Suppressor macrophage (primary cell): ENCODE measurements at places on chromosomes 5 and 9.

GRCh38 chr5:119288379-119289033, 67.3 kb upstream of the TNFAIP8 start:
- DNase-seq = no peak

DNA sequence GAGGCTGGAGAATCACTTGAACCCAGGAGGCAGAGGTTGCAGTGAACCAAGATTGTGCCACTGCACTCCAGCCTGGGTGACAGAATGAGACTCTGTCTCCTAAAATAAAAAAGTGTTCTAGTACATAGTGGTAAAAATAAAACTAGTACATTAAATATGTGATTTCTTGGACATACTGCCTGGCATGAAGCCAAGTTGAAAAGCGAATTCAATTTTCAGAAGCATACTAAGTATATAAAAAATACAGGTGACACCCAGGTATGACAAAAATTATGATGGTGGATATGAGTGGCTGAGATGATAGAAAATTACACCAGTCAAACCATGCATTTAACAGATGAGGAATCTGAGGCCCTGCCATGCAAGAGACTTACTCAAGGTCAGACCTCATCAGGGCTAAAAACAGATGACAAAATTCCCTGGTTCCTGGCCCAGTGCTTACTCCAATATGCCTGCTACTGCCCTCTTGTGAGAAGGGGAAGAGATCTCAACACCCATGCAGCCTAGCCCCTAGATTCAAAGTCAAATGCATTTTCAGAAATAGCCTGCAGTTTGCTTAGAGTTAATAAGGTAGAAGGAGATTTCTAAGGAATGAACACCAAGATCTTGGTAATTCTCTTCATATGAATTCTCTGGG, 46.6 kb upstream of the GNPDA1 start:
- DNase-seq = peak; percentile 74

- DNase-seq = no peak
Observed at GRCh38 chr9:82968816-82969215, 94.1 kb downstream of the RASEF start.

GRCh38 chr9:70374962-70375618, 39.4 kb downstream of the KLF9 start:
- no peak for DNase-seq

GRCh38 chr9:18601026-18601425, 127.1 kb downstream of the ADAMTSL1 start:
- no peak for DNase-seq

DNA sequence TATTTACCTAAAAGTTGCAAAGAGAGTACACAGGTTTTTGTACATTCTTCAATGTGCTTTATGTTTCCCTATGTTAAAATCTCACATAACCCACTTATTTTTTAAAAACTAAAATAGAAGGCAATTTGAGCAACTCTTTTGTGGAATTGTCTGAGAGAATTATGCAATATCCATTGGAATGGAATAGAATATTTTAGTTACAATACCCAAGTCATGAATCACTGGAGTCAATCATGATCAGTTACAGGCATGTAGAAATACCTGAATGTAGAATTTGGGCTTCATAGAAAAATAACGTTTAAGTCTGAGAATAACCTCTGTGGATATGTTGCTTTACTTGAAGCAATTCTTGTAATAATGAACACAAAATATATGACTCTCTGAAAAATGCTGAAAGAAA, 143.3 kb downstream of the FGF10 start:
- no peak for DNase-seq

DNA sequence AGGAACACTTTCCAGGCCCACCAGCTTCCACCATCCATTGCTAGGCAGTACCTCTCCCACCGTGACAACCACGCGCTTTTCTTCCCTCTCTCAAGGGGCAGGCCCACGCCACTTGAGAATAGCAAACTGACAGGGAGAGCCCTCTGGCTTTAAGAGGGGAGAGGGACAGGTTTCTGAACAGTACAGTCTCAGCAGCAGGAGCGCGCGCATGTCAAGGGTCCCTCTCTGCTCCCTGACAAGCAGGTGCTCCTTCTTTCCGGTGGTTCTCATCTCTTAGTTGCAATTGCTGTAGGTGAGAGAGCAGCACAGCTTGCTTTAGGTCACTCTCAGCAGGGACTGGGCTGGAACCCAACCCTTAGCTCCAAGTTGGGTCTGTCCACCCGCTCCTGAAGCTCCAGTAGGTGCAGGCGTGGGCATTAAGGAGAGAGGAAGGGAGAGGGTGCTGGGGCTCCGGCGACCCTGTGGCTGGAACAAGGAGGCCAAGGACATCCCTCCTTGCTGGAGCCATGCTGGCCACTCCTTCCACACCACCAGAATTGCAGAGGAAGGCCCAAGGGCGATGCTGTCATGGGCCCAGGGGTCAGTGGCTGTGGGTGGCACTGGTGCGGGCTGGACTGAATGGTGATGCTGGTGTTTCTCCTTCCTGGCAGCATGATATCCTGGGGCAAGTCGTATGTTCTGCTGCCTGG, 9.0 kb upstream of the PHF2 start:
- no peak for DNase-seq

DNA sequence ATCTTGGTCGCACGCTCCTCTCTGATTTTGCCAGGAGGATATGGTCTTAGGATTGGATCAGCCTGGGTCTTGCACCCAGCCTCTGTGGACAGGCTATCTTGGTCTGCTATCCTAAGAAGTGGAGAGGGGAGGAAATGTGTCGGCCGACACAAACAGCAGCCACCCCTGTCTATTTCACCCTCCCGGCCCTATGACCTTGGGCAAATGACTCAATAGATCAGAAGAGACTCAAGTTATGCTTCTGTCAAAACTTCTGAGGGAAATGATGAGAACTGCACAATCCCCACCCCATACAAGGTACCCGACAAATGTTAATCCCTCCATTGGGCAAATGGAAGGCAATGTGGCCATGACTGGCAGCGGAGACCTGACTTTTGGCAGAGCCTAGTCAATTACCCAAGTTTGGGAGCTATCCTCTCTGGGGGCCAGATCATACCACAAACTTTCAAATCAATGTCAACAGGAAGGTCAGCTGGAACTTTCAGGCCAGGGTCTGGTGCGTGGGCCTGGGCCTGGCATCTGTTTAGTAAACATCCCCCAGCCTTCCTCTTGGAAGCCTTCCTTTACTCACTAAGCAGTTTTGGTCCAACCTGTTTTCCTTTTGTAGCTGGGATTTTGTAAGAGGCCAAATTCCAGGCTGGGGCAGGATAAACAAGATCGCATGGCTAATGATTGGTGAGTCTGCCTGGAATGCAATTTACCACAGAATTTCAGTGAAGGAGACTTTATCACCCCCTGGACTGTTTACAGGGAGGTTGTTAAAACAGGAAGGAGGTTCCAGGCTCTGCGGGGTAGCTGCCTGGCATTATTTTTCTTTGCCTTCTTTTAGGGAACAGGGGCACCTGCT, 64.2 kb upstream of the CPEB4 start:
- DNase-seq = no peak

DNA sequence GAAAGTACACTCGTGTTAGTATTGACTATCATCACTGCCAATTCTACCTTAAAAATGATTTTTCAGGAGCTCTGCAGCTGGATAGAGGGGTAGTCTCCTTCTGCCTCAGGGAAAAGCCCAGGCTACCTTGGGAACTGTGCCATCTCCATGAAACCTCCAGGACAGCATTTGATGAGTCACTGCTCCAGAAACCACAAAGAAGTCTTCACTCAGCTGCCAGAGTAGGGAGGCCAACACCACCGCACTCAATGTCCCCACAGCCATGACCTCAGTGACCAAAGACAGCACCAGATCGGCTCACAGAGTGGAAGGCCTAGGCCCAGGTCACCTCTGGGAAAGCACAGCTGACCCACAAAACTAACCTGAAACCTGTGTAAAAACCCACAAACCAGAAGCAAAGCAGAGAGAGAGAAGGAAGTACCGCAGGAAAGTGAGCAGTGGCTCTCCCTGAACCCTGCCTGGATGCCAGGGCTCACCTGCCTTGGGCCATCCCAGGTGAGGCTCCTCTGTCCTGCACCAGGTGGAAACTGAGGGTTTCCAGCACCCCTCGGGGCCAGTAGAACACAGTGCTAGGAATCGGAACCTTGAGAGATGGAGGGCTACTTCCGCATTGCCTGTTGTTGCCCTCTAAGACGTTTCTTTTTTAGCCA, 30.0 kb downstream of the S1PR3 start:
- peak; percentile 42 for DNase-seq
